Calu3 (cell line): ENCODE measurements at places on chromosomes 16 and 17.

DNA sequence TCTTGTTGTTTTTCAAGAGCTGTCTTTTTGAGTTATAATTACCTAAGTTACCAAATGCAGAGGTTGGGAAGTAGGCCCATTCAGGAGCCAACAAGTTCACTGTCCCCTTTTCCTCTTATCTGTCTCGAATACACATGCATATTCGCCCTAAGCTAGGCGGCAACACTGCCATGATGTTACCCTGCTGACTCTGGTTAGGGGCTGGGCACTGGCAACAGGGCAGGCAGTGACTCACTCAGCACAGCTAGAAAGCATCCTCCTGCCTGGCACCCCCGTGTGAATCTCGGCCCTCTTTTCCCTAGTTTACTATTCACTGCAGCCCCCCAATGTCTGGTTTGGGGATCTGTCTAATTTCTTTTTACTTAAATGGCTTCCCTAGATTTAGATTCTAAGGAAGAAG lies 13.8 kb downstream of the DBF4B start:
- H3K4me3 ChIP-seq: no peak overlapping the region
- H3K27ac ChIP-seq: no peak overlapping the region
- peaks cover 18% of the 10 kb centered on the region for H3K36me3 ChIP-seq
- no peak for DNase-seq
- H3K27me3 ChIP-seq: no peaks in the 10 kb centered on the region

DNA sequence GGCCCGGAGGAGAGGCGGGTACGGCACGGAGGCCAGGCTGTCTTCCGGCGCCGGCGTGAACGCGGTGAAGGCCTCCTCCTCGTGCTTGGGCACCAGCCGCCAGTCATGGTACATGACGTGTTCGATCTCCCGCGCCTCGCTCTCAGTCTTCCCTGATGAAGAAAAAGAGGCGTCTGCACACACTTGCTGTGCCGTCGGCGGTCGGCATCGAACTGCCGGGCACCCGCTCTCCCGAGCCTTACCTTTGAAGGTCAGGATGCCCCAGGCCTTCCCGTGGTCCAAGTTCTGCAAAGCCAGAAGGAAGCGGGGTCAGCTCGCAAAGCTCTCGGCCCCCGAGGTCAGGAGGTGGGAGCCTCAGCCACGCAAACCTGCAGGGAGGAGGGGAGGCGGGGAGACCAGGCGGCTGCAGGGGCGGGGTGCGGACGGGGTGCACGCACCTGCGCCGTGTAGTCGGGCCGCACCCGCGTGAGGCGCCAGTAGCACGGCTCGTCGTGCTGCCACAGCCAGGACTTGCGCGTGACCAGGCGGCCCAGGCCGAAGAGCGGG lies at the start of gene EME2:
EME2 (plus strand) TSS at position 449 of the 546 bp plus-strand sequence. CDS start 418 bp downstream, outside the sequence.
- H3K27ac ChIP-seq: peak within 1 kb of the TSS; percentile 75
- peak within 1 kb of the TSS; percentile 76 for H3K4me3 ChIP-seq

- H3K4me3 ChIP-seq: no peak overlapping the region
- DNase-seq: no peak
- H3K4me1 ChIP-seq: no peaks in the 10 kb centered on the region
Measured at GRCh38 chr17:78224231-78225087, 7.0 kb upstream of the TMEM235 start.

DNA sequence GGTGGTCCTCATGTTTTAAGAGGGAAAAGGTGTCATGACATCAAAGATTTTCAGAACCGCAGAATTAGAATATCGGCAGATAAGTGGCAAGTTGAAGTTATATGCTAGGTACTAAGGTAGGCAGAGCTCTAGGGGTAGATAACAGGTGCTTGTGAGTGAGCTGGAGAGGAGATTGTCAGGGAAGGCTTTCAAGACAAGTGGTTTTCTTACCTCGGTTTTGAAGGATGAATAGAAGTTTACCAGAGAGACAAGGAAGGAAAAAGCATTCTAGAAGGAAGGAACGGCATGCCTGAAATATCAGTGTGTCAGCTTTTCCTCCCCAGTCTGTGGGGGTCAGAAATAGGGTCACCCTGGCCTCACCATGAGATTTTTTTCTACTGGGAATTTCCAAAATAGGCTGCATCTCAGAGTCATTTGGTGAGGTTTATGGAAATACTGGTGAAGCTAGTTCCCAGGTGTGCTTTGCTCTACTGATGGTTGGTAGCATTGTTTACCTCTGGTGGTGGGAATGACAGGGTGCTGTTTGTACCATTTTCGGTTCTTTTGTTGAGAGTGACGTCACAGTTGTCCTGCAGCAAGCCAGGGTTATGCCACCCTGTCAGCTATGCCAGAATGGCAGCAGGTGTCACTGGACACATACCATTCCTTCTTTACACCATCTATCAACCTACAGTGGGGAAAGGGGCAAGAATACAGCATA lies 112.5 kb downstream of the MSI2 start:
- no peaks in the 10 kb centered on the region for H3K27me3 ChIP-seq
- H3K36me3 ChIP-seq: peaks cover 21% of the 10 kb centered on the region
- H3K4me3 ChIP-seq: peak overlapping the region; percentile 21
- peaks cover 42% of the 10 kb centered on the region for H3K4me1 ChIP-seq
- peak; percentile 21 for DNase-seq

GRCh38 chr16:88817785-88818574 lies 6.3 kb upstream of the APRT start:
- no peak overlapping the region for H3K4me3 ChIP-seq
- no peak overlapping the region for H3K27ac ChIP-seq
- DNase-seq: no peak
- H3K27me3 ChIP-seq: no peaks in the 10 kb centered on the region

GRCh38 chr17:31323551-31323950 lies 2.1 kb upstream of the EVI2A start:
- H3K4me3 ChIP-seq: no peak overlapping the region
- H3K36me3 ChIP-seq: no peaks in the 10 kb centered on the region
- no peaks in the 10 kb centered on the region for H3K27me3 ChIP-seq
- H3K27ac ChIP-seq: peak overlapping the region; percentile 9

DNA sequence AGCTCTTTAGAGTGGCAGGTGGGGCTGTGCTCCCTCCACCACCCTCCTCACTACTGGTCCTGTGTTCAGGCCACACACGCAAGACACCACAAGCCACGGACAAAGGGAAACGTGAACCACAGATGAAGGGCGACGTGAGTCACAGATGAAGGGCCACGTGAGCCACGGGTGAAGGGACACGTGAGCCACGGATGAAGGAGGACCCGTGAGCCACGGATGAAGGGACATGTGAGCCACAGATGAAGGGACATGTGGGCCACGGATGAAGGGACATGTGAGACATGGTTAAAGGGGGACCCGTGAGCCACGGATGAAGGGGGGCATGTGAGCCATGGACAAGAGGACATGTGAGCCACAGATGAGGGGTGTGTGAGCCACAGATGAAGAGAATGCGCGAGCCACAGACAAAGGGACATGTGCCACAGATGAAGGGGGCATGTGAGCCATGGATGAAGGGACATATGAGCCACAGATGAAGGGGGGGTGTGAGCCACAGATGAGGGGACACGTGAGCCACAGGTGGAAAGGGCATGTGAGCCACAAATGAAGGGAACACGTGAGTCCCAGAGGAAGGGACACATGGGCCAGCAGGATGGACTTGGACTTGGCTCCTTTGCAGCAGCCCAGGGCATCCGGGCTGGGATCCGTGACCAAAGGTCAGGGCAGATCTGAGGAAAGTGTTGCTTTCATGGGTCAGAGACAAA lies 15.6 kb downstream of the ZNF469 start:
- no peaks in the 10 kb centered on the region for H3K4me1 ChIP-seq
- no peak overlapping the region for H3K4me3 ChIP-seq
- no peak overlapping the region for H3K27ac ChIP-seq
- peaks cover 6% of the 10 kb centered on the region for H3K36me3 ChIP-seq
- DNase-seq: no peak
- H3K27me3 ChIP-seq: peaks cover 80% of the 10 kb centered on the region

DNA sequence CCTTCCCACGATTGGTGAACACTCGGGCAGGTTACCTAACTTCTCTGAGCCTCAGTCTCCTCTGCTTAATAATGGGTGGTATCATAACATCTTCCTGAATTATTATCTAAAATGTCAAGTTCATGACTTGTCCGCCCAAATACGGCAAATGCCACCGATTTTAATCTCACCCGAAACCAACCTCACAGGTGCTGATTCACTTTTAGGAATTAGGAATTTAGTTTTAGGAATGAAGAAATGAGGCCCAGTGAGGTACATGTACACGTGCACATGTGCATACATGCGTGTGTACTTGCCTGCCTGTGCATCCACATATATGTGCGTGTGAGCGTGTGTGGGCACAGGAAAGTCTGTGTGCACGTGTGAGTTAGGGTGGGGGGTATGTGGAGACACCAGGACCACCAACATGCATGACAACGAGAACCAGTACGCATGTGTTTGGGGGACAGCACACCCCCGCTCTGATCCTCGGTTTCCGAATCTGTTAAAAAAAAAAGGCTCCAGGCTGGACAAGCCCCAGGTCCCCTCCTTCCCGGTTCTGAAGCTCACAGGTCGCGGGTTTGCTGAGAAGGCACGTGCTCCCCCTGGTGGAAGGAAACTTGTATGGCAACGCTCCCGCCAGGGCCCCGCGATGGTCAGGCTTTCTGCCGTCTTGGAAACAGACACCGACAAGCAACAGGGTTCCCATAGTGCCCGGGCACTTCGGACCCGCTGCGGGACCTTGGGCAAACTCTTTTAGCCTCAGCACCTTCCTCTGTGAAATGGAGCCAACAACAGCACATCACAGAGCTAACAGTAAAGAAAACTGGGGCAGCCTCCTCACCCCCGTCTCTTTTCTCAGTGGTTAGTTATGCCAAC lies 219.2 kb downstream of the RBFOX3 start:
- H3K4me1 ChIP-seq: no peaks in the 10 kb centered on the region
- peaks cover 88% of the 10 kb centered on the region for H3K27me3 ChIP-seq
- H3K36me3 ChIP-seq: no peaks in the 10 kb centered on the region
- DNase-seq: peak; percentile 83

DNA sequence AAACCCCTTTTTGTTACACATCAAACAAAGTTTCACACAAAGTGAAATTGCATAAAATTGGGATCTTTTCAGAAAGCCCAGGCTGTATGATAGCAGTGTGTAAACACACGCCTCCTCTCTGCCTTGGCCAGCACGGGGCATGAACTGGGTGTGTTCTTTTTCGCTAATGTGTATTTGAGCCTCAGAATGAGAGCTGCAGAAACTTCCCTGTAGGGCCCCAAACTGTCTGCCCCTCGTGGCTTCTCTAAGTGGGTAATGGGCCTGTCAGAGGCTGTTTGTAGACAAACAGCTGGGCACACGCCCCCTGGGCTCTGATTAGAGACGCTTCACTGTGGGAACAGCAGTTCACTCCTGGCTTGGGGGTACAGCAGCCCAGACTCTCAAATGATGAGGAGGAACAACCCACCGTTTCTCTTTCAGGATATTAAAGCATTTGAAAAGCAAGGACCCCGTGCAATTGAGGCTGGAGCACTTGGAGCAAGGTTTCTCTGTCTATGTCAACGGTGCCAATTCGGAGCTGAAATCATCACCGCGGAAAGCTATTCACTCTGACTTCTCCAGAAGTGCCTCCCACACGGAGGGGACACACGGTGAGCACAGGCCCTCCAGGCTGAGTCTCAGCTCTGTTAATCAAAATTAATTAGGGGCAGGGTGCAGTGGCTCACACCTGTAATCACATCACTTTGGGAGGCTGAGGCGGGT lies 78.4 kb downstream of the KATNIP start:
- peaks cover 9% of the 10 kb centered on the region for H3K4me1 ChIP-seq
- no peaks in the 10 kb centered on the region for H3K36me3 ChIP-seq
- no peak overlapping the region for H3K4me3 ChIP-seq

- peaks cover 27% of the 10 kb centered on the region for H3K36me3 ChIP-seq
- peak overlapping the region; percentile 19 for H3K4me3 ChIP-seq
- peak; percentile 93 for DNase-seq
Measured at GRCh38 chr16:81143921-81144471, 47.8 kb upstream of the GCSH start.

DNA sequence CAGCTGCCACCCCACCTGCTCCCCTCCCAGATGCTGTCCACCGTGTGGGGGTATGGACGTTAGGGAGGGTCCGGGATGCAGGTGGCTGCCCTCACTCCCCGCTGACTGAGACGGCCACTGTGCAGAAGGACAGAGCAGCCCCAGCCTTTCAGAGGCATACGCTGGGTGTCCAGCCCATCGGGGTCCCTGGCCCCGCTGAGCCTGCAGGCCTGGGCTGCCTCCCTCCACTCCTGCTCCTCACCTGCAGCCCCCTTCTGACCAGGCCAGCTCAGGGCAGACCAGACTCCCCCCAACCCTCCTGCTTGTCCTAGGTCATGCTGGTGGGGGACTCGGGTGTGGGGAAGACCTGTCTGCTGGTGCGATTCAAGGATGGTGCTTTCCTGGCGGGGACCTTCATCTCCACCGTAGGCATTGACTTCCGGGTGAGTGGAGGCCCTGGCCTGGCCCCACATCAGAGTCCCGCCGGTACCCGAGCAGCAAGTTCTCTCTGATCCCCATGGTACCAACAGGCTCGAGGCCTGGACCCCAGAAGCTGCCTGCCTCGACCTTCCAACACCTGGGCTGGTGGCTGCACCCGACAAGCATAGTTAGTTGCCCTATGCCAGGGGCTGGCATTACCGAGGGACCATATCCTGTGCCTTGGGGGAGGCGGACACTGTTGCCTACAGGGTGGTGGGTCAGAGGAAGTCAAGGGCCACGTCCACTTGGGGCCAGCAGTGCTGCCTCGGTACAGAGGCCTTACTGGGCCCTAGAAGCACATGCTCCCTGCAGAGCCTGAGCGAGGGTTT lies 1.4 kb downstream of the RAB26 start:
- peaks cover 11% of the 10 kb centered on the region for H3K4me1 ChIP-seq
- peak overlapping the region; percentile 61 for H3K4me3 ChIP-seq
- no peak for DNase-seq
- H3K27ac ChIP-seq: peak overlapping the region; percentile 61

DNA sequence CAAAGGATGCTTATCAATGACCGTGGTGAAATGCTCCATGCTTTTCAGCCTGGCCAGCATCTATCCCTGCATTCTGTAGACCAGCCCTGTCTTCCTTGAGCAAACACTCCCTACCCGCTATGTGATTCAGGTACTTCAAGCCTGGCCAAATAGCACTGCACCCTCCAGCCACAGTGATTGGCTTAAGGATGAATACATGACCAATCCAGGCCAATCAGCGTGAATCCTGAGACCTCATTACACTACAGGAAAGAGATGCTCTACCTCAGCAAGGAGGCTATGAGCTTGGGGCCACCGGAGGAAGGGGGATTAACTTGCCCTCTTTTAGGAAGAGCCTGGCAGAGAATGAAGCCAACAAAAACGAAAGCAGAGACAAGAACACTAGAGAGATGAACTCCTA lies 162.5 kb downstream of the ZNF423 start:
- H3K27ac ChIP-seq: no peak overlapping the region
- peaks cover 96% of the 10 kb centered on the region for H3K27me3 ChIP-seq
- no peak for DNase-seq
- no peaks in the 10 kb centered on the region for H3K4me1 ChIP-seq
- no peaks in the 10 kb centered on the region for H3K36me3 ChIP-seq

- peaks cover 9% of the 10 kb centered on the region for H3K27me3 ChIP-seq
- H3K4me3 ChIP-seq: no peak overlapping the region
- DNase-seq: no peak
Measured at GRCh38 chr16:55350984-55351383, 27.0 kb downstream of the IRX6 start.

- no peak for DNase-seq
- H3K4me1 ChIP-seq: no peaks in the 10 kb centered on the region
- H3K27me3 ChIP-seq: no peaks in the 10 kb centered on the region
Measured at GRCh38 chr17:9408381-9408780, 167.2 kb downstream of the STX8 start.
